ENCODE measurements at places on chromosomes 7 and 10. TPM values are rescaled to one million over a fixed set of nuclear protein-coding genes. Genes with fewer than 3 reads are reported as not detected.

Gene EGR2
- total RNA-seq, result 5.7 TPM

Gene ELOVL3
- 0.47 TPM for total RNA-seq

Gene GNAI1
- total RNA-seq, result 53.6 TPM

Gene SLC16A9
- 8.0 TPM for total RNA-seq

Gene LEP
- total RNA-seq, result 0.89 TPM

Gene CLCN1
- total RNA-seq, result 0.31 TPM

Gene ZNF746
- 17.3 TPM for total RNA-seq

Gene PNLIPRP2
- total RNA-seq, result not detected

Gene LRRTM3
- total RNA-seq, result 0.13 TPM

Gene GJD4
- not detected for total RNA-seq

Gene PDLIM1
- 405 TPM for total RNA-seq

Gene TET1
- total RNA-seq, result 4.8 TPM

Gene CRHR2
- 0.34 TPM for total RNA-seq

Gene CCL24
- total RNA-seq, result not detected

Gene NPTX2
- 12.5 TPM for total RNA-seq

Gene MUC3A
- total RNA-seq, result 2.1 TPM

Gene ELFN1
- 1.7 TPM for total RNA-seq

Gene PRSS2
- not detected for total RNA-seq

Gene LRRD1
- not detected for total RNA-seq

Gene SPAG6
- 2.6 TPM for total RNA-seq

Gene CTAGE6
- total RNA-seq, result 3.1 TPM

Gene RALA
- 20.0 TPM for total RNA-seq

Gene NEBL
- 25.5 TPM for total RNA-seq

Gene PYROXD2
- 25.8 TPM for total RNA-seq

Gene CYP2C19
- total RNA-seq, result not detected

Gene SFTPD
- 0.89 TPM for total RNA-seq

Gene ITPRID1
- not detected for total RNA-seq

Gene STN1
- total RNA-seq, result 49.3 TPM

Gene VGF
- total RNA-seq, result not detected

Gene CRPPA
- total RNA-seq, result 3.6 TPM

Gene PRLHR
- total RNA-seq, result not detected

Gene RARRES2
- 91.0 TPM for total RNA-seq

Gene OR13A1
- total RNA-seq, result 1.4 TPM

Gene SFTPA1
- 0.91 TPM for total RNA-seq

Gene SPDYE16
- 1.3 TPM for total RNA-seq

Gene HELLS
- total RNA-seq, result 18.0 TPM

Gene SHH
- total RNA-seq, result 23.2 TPM

Gene MRLN
- not detected for total RNA-seq

Gene FMC1
- 7.3 TPM for total RNA-seq

Gene ARHGEF35
- 9.7 TPM for total RNA-seq

Gene BPGM
- 25.5 TPM for total RNA-seq

Gene PAPSS2
- 11.7 TPM for total RNA-seq

Gene MGAM2
- not detected for total RNA-seq

Gene ZNF777
- total RNA-seq, result 15.1 TPM

Gene OPALIN
- not detected for total RNA-seq

Gene ABCB4
- total RNA-seq, result 4.0 TPM

Gene ABI1
- 69.2 TPM for total RNA-seq

Gene GOLGA7B
- total RNA-seq, result 0.29 TPM

Gene ASIC3
- 0.34 TPM for total RNA-seq

Gene GIMAP2
- 11.5 TPM for total RNA-seq

Gene PRF1
- 4.1 TPM for total RNA-seq

All from ureter (tissue), 1 donor.